ENCODE measurements at places on chromosomes 12 and 14. TPM values are rescaled to one million over a fixed set of nuclear protein-coding genes. Genes with fewer than 3 reads are reported as not detected.

Gene KRT78
- total RNA-seq, result not detected

Gene CAPZA3
- total RNA-seq, result not detected

Gene CCND2
- 180 TPM for total RNA-seq

Gene TBX3
- total RNA-seq, result 4.8 TPM

Gene SERPINA5
- total RNA-seq, result 2.9 TPM

Gene KRT82
- total RNA-seq, result not detected

Gene EXOC3L4
- 11.3 TPM for total RNA-seq

Gene TNS2
- 26.0 TPM for total RNA-seq

Gene SPATS2
- total RNA-seq, result 21.9 TPM

Gene RABGGTA
- 38.3 TPM for total RNA-seq
